Epithelial cell of prostate (primary cell): ENCODE measurements at places on chromosomes 7 and 10.

DNA sequence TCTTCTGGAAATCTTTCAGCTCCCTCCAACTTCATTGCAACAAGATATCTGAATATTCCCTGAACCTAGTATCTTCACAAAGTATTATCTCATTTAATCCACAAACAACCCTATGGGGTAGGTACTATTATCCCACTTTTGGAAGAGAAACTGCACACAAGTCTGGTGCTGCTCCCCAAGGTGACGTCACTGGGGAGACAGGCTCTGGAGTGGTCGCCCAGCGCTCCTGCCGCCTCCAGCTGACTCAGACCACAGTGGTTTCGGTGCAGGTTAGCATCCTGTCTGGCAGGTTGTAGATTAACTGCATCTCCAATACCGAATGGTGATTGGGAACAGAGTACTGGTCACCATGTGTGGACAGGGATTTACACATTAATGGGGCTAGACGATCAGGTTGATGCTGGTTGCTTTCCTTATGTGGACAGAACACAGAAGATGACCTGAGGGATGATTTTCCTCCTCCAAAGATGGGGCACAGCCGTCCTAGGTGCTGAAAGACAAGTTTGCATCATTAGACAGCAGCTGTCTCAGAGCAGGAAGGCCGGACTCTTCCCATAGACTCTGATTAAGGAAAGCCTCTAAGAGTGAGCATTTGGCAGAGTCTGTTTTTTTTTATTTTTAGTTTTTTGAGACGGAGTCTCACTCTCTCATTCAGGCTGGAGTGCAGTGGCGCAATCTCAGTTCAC is 128.6 kb downstream of the TRRAP start:
- no peak for DNase-seq

DNA sequence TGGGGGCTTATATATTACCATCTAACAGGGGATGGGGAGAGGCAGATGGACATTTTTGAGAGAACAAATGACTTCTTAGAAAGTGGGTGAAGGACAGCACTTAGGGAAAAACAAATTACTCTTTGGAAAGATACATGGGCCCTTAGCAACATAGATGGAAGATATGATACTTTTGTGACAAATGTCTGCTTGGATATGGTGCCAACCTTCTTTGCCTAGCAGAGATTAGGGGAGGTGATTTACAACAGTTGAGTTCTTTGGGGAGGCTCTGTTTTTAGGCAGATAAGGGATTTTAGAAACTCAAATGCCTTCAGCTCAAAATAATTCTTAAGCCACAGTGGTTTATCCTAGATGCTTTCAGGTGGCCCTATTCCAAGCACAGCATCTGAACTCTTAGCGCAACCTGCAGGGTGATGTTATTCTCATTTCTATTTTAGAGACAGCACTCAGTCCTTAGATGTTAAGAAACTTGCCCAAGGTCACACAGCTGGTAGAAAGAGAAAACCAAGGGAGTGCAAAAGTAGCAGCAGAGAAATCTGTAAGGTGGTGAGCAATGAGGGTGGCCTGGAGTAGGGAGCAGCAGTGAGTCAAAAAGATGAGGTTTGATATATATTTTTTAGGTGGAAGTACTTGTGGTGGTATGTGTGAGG is 75.1 kb upstream of the KMT2E start:
- no peak for DNase-seq

DNA sequence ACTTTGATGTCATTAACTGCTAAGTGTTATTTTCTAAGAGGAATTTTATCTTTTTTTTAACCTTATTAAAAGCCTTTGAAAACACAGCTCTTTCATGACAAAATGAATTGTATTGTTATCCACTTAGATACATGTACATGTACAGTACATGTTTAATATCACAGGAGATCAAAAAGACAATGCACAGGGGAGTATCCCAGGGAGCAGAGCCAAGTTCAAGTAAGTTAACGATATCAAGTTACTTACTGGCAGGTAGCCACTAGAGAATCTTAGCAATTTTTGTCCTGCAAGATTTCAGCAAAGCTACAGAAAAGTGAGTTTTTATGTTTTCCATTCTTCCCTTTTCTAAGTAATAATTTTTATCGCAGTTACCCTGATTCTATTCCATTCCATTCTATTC is 33.9 kb upstream of the ARL4A start:
- DNase-seq, result no peak

DNA sequence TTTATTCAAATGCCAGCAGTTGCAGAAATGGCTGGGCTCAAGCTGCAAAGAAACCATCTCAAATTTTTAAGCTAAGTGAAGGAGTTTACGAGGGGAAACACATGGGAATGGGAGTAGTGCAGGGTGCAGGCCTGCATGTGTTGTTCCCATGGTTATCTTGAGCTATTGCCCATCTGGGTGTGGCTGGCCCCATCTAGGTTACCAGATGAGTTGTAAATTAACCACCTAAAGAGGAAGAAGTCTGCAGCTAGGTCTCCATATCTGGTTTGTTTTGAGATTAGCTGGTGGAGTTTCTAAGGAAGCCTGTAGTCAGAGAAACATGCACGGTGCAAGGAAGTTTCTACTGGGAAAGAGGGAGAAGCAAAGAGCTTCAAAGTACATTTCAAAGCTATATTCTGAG is 23.3 kb upstream of the STEAP2 start:
- DNase-seq, result no peak

GRCh38 chr10:95604630-95605029 is 43.5 kb upstream of the SORBS1 start:
- DNase-seq, result no peak

- peak; percentile 63 for DNase-seq
These were observed 11.9 kb upstream of the TEX36 start for GRCh38 chr10:125694883-125695282.

DNA sequence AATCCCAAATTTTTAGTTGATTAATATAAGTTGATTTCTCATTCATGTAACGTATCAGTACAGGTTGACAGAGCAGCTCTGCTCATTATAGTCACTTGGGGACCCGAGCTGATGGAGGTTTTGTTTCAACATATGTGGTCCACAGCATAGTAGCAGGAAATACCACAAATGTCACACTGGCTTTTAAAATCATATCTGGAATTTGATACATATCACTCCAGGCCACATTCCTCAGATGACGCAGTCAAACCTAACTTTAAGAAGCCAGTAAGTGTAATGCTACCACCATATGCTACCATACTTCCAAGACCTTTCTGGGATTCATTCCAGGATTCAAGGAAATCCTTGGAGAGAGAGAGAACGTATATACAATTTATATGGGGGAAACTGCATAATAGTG is 156.3 kb downstream of the PHF14 start:
- DNase-seq, result no peak

DNA sequence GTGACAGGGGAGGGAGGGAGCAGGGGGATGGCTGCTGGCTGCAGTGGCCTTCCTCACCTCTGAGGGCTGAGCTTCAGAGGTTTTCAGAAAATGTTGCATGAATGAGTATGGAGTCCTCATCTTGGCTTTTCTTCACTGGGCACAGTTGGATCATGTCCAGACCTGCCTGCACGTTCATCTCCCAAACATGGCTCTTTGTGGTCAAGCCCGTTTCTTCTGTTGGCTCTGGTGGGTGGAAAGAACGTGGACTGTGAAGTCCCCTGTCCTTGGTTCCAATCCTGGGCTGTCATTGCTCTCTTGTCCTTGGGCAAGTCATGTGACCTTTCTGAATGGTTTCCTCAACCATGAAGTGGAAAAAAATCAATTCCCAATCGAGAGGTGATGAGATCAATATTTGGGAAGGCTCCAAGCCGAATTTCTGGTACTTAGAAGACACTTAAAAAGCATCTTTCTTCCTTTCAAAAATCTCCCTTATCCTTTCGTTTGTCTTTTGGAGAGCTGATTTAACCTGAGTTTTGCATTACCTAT is 34.5 kb downstream of the TSPAN14 start:
- no peak for DNase-seq

DNA sequence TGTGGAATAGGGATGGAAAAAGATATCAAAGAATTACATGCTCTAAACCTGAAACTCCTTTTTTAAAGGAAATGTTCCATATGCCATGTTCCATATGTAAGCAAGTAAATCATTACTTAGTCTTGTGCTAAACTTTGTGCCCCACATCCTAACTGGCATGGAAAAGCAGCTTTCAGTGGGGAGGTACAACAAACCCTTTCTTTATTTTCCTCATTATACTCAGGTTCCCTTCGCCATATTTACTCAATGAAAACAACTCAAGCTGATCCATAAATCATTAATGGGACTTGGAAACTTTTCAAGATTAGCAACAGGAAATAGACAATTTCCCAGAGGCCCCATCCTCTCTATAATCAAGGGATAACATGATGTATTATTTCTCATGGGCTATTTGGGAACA is 56.0 kb downstream of the GSAP start:
- no peak for DNase-seq

DNA sequence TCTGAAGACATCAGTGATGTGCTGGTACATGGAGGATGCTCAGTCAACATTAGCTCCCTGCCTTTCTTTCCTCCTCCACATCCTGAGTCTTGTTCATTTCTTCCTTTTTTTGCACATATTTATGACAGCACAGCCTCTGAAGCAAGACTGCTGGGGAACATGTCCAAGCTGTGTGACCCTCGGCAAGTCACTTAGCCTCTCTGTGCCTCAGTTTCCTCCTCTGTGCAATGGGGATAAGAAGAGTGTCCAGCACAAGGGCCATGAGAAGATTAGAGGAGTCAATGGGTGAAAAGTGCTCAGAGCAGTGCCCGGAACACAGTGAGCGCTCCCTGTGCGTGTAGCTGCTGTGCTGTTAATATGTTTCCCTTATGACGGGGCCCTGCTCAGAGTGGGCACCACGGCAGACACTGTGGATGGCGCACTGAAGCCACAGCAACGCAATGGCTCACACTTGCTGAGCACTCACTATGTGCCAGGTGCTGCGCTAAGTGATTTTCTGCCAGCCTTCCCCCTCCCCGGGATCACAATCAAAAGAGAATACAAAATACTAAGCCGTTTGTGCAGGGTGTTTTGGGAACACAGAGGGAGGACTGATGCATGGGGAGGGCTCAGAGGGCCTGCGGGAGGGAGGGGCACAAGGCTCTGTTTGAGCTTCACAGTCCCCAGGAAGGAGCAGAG is 28.7 kb downstream of the ZCCHC24 start:
- no peak for DNase-seq

DNA sequence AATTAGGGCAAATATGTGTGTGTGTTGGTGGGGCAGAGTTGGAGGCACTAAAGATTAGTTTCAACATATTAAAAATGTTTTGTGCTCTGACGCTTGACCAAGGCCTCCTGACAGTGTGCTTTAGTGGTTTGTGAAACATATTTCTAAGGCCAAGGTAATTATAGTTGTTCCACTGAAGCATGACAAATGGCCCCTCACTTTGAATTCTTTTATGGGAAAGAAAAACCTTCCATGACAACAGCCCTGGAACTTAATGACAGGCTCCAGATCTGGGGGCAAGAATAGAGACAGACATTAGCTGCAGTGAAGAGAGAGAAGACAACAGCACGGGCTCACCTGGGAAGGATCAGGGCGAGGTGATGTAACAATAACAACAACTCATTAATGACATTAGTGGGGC is 155.8 kb downstream of the CHN2 start:
- DNase-seq, result no peak

- no peak for DNase-seq
These were observed 61.2 kb downstream of the INHBA start for GRCh38 chr7:41641665-41642014.

DNA sequence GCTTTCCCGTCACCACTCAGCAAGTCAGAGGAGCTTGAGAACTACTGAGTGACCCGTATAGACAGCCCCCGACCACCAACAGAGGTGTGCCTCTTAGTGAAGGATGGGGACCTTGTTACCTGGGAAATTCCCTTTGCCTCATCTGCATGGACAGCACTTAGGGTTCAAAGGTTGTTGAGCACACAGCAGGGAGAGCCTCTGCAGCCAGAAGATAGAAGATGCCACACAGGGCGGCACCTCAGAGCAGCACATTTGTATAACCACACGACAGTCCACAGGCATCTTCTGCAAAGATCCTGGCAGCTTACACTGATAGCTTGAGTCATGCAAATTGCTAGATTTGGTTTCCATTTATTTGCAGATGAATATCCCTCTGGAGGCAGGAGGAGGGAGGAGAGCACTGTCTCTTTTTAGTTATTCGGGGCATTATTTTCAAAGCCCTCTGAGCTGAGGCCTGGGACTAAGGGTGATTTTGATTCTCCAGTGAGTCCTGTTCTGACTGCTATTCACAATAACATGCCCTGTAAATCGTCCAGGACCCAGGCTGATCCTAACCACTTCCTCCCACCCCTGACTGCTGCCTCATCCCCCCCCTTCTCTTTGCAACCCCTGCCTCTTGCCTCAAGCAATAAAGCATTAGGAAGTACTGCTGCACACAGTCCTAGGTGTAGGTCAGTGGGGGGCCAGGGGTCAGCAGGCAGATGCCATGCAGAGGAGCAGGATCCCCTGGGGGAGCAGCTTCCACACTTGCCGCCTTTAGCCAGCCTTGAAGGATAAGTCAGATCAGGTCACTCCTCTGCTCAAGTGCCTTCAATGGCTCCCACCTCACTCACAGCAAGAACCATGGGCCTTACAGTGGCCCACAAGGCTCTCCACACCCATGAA is 24.6 kb upstream of the INMT start:
- no peak for DNase-seq

DNA sequence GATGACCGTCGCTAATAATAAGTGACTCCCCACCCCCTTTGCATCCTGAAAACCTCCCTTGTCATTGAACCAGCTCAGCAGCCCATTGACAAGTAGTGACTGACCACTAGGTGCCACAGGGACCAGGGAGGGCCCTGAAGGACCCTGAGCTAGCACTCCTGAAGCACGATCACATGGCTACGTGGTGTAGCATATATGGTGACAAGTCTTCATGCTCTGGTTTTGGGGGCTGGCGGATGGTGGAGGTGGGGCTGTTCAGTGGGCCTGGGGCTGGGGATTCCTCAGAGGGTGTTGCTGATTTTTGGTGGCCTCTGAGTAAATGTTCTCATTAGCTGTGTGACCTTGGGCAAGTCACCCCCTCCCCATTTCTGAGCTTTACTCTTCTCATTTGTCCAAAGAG is 4.7 kb downstream of the ADAMTS14 start:
- DNase-seq, result no peak

GRCh38 chr10:101233863-101234262 is 4.6 kb upstream of the LBX1 start:
- DNase-seq, result no peak

GRCh38 chr7:132485136-132485535 is 91.1 kb downstream of the PLXNA4 start:
- no peak for DNase-seq

DNA sequence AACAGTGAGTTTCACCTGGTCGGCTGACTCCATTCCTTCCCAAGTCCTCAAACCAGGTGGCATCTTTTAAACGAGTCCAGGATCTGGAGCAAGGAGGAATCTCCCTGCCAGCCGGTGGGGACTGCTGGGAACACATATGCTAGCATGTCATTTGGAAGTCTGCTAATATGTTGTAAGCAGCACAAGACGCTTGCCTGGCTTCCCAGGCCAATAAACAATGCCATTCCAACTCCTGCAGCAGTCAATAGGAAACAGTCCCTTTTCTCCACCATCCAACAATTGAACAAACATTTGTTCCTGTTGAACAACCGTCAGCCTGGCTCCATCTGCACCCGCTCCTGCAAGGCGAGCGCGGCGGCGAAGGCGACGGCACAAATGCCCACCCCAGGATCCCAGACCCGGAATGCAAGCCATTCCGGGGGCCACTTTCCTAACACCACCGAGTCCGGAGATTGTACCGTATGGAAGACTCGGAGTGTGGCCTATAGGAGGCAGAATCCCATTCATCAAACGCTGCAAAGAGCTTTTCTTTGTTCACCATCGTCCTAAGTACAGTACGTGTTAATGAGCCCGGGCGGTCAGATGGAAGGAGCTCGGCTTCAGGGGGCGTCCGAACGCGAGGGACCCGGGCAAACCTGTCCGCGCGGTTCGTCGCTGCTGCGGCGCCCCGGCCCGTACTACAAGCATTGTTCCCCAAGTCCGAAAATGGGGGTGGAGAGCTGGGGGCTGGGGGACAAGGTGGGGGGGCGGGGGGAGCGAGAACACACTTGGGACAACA is 1.6 kb downstream of the FAM53B start:
- DNase-seq, result no peak
